Central memory CD4-positive, alpha-beta T cell (primary cell): ENCODE measurements at places on chromosomes 11 and 22.
A peak's percentile ranks its signal among the peaks of the same experiment; 100 is the strongest.

GRCh38 chr11:35063488-35063931 is 75.5 kb upstream of the CD44 start:
- no peak for DNase-seq

DNA sequence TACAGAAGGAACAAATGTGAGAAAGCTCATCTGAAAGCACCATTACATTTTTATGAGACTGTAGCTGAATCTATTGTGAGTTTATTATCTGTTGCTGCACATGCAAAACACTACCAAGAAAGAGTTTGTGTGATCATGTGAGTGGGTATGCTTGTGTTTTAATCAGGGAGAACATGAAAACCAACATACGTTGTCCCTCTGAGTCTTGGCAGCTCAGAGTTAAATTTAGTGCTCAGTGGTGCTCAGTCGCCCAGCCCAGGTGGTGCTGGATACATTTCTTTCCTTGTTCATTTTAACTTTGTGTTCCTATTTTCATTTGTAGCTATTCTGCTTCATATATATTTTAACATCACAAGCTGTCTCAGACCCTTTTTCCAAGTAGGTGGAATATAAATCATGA is 500.6 kb downstream of the NTM start:
- no peak for DNase-seq

- DNase-seq, result no peak
Observed at GRCh38 chr11:127110542-127110941, 110.0 kb upstream of the KIRREL3 start.

- peak; percentile 63 for DNase-seq
Observed at GRCh38 chr11:12235947-12236743, 125.8 kb downstream of the MICAL2 start.

GRCh38 chr11:33690290-33691065 is 10.1 kb downstream of the C11orf91 start:
- DNase-seq, result no peak

- DNase-seq, result no peak
Observed at GRCh38 chr22:19871023-19871844, 16.6 kb upstream of the GNB1L start.

DNA sequence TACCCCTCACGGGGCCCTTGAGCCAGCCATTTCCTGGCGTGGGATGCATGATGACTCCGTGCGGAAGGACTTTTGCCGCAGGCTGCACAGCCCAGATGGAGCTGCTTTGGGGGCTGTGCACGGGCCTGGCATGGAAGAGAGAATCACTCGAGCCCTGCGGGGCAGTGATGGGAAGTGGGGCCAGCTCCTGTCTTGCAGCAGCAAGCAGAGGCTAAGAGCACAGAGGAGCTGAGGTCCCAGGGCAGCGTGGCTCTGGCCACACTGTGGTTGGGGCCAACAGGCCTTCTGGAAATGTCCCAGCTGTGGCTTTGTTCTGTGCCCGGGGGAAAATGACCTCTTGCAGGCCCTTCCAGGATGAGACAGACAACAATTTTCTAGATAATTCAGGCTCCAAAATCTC is 92.7 kb upstream of the TIMP3 start:
- DNase-seq, result no peak

DNA sequence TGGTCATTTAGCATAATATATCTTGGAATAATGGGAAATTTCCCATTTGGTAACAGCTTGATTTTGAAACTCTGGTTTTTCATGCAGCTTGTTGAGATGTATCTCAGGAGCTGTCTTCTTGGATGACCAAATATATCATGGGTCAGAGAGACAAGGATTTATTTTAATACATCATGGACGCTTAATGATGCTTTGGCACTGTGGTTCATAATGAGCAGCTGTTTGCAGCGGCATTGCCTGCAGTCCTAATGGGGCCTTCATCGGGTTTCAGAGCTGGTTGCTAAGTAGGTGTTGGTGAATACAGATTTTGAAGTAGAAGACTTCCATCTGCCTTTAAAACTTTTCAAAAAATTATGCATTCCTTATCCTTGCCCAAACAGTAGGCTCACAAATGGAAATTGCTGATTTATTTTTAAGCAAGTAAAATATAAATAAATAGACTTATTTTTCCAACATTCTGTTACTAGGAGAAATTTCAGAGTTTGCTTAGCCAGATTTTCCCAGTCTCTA is 389.5 kb upstream of the FAT3 start:
- no peak for DNase-seq

GRCh38 chr22:44127356-44127755 is 53.4 kb upstream of the PARVG start:
- no peak for DNase-seq

GRCh38 chr11:9692691-9693090 is 28.8 kb downstream of the SWAP70 start:
- DNase-seq, result no peak

DNA sequence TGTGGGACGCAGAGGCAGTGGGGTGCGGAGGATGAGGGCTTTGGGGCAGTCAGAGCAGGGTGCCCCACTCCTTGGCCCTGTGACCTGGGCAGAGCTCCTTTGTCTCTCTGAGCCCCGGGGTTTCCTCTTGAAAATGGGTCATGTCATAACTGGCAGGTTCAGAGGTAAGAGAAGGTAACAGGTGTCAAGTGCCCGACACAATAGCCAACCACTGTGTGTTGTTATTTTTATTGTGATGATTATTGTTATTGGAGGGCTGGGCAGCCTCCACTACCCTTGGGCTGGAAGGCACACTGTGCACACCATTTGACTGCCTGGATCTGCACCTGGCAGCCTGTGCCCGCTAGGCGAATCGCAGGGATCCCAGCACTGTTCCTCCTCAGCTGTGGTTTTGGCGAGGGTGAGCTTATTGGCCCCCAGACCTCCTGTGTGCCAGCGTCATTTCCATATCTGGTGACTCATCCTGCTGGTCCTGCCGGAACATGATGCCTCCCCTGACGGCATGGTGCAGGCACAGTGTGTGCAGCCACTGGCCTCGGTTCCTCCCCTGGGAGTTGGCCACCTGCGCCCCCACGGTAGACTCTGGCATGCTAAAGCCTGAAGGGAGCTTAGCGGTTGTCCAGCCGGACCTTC is 15.4 kb upstream of the SOX10 start:
- no peak for DNase-seq

DNA sequence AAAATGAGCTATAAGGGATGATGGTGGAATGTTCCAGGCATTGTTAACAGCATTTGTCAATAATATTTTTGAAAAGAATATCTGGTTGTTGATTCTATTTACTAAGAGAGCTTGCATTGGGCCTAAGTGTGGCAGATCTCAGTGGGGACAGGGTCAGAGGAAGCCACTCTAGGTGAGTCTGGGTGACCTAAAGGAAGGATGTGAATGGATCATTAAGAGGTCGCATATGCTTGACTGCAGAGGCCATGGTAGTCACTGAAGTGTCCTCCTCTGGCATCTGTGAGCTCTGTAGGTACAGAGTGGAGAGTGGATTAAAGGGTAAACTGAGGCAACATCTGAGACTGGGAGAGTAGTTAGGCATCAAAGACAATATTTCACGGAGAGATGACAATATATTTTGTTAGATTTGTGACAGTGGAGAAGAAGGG is 37.9 kb upstream of the TOP3B start:
- DNase-seq, result no peak

DNA sequence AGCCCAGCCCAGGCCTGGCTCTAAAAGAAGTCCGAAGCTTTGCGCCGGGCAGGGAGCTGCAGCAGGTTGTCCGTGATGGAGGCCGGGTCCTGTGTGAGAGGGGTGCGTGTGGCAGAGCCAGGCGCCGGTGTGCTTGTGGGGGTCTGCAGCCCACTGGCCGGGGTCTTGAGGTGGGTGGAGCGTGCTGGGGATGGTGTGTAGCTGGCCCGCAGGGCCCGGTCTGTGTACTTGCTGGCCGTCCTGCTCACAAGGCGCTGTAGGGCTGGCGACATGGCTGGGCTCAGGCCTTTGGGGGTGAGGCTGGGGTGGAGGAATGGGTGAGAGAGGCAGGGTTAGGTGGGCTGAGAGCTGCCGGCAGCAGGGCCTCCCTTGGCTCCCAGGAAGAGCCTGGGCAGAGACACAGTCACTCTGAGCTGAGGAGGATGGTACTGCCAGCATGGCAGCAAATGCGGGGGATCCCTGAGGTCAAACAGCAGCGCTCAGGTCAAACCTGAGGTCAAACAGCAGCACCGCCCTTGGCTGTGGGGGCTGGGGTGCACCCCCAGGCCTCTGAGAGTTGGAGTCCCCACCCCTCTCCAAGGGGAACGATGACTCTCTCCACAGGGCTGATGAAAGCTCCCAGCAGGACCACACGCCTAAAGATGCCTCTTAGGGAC is 3.2 kb downstream of the TSSK2 start:
- DNase-seq, result no peak

DNA sequence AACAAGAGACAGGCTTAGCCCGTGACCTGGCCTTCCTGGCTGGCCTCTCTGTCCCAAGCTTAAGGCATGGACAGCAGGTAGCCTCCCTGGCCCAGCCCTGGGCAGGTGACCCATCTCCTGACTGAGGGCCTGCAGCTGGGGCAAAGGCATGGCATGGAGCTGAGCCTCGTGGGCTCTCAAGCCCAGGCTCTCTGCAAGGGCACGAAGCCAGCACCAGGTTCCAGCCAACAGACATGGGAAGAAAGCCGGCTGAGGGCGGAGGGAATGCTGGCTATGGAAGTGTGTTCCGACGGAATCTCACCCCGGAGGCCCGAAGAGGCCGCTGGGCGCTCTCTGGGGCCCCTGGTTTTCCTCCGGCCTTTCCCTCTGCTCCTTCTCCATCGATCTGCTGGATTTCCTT is 12.9 kb downstream of the DNAL4 start:
- no peak for DNase-seq

DNA sequence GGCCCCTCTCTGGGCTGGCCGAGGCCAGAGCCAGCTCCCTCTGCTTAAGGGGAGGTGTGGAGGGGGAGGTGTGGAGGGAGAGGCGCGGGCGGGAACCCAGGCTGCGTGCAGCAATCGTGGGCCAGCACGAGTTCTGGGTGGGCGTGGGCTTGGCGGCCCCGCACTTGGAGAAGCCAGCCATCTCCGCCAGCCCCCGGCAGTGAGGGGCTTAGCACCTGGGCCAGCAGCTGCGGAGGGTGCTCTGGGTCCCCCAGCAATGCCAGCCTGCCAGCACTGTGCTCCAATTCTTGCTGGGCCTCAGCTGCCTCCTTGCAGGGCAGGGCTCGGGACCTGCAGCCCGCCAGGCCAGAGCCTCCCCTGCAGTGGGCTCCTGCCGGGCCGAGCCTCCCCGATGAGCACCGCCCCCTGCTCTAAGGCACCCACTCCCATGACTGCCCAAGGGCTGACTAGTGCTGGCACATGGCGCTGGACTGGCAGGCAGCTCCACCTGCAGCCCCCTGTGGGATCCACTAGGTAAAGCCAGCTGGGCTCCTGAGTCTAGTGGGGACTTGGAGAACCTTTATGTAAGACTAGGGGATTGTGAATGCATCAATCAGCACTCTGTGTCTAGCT is 96.7 kb upstream of the OR9G4 start:
- no peak for DNase-seq

- DNase-seq, result peak; percentile 72
Observed at GRCh38 chr11:122696662-122697061, 41.1 kb downstream of the UBASH3B start.

DNA sequence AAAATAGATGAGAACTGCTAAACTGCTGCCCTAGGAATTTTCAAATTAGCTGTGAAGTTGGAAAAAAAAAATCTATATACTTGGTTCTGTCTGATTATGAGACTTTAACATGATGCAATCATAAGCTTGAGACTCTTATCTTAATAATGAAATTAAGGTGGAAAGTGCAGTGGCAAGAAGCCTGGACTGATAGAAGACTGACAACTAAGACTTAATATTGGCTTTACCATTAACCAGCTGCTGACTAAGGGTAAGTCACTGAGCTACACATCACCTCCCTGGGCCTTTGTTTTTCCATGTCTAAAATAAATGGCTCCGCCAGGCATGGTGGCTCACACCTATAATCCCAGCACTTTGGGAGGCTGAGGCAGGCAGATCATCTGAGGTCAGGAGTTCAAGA is 56.9 kb downstream of the SLC35F2 start:
- no peak for DNase-seq

DNA sequence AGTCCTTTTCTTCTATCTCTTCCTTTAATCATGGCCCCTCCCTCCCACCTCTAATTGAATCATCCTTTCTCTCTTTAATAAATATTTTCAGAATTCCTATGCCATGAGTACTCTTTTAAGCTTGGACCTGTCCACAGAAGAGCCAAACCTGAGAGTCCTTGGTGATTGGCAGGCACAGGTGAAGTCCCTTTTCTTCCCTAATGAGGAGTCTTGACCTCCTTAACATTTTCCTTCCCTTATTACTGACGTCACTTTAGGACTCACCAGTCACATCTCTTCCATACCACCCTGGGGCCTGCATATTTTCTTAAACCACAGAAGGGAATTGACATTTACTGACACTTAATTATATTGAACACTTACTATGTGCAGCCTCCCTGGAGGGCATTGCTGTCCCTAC is 41.0 kb upstream of the RASSF10 start:
- DNase-seq, result no peak

- no peak for DNase-seq
Observed at GRCh38 chr11:134359646-134360045, 27.9 kb downstream of the GLB1L2 start.

GRCh38 chr11:7559398-7560283 is 45.8 kb downstream of the PPFIBP2 start:
- no peak for DNase-seq

GRCh38 chr22:37777122-37777687 is 30.5 kb upstream of the GCAT start:
- DNase-seq, result no peak

- no peak for DNase-seq
Observed at GRCh38 chr11:130052567-130052966, 17.1 kb upstream of the APLP2 start.

DNA sequence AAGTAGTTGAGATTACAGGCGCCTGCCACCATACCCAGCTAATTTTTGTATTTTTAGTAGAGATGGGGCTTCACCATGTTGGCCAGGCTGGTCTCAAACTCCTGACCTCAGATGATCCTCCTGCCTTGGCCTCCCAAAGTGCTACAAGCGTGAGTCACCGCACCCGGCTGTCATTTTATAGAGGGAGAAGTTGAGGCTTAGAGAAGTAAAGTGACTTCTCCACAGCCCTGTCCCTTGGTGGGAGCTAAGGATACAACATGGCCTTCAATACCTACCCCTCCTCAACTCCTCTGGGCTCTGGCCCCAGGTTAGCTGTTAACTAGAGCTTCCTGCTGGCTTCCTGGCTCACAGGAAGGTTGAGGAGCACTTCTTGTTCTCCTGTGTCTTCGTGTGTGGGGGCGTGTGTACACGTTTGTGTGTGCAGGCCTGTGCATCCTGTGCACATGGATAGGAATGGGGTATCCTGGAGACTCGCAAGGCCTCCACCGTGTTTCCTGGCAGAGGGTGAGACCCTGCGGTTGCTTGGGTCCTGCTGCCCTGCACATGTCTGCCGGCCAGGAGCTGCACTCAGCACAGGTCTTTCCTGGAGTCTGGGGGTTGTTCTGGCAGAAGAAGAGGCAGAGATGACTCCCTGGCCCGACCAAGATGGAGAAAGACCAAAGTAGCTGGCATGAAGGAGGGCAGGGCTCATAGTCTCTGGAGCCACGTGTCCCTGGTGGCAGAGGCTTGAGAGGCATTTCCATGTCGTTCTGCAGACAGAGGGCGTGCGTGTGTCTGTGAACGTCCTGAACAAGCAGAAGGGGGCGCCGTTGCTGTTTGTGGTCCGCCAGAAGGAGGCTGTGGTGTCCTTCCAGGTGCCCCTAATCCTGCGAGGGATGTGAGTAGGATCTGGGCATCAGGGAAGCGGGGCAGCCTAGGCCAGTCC is 2.4 kb downstream of the SIDT2 start:
- DNase-seq, result peak; percentile 57

- DNase-seq, result no peak
Observed at GRCh38 chr11:17098038-17098437, 20.6 kb upstream of the RPS13 start.
